Hematopoietic multipotent progenitor cell treated with erythropoietin and hydrocortisone succinate and interleukin-3 and kit ligand, for 8 days (in vitro differentiated cells): ENCODE measurements at places on chromosomes 2 and 18.
A peak's percentile ranks its signal among the peaks of the same experiment; 100 is the strongest.

- no peak for DNase-seq
These were observed 114.6 kb downstream of the TLK1 start for GRCh38 chr2:171046048-171046560.

- no peak for DNase-seq
These were observed 63.8 kb downstream of the SOWAHC start for GRCh38 chr2:109677835-109678580.

GRCh38 chr2:173355866-173356508 is 1.3 kb downstream of the CDCA7 start:
- no peak for DNase-seq

- DNase-seq = no peak
These were observed 6.6 kb upstream of the CDH2 start for GRCh38 chr18:28183418-28184078.

DNA sequence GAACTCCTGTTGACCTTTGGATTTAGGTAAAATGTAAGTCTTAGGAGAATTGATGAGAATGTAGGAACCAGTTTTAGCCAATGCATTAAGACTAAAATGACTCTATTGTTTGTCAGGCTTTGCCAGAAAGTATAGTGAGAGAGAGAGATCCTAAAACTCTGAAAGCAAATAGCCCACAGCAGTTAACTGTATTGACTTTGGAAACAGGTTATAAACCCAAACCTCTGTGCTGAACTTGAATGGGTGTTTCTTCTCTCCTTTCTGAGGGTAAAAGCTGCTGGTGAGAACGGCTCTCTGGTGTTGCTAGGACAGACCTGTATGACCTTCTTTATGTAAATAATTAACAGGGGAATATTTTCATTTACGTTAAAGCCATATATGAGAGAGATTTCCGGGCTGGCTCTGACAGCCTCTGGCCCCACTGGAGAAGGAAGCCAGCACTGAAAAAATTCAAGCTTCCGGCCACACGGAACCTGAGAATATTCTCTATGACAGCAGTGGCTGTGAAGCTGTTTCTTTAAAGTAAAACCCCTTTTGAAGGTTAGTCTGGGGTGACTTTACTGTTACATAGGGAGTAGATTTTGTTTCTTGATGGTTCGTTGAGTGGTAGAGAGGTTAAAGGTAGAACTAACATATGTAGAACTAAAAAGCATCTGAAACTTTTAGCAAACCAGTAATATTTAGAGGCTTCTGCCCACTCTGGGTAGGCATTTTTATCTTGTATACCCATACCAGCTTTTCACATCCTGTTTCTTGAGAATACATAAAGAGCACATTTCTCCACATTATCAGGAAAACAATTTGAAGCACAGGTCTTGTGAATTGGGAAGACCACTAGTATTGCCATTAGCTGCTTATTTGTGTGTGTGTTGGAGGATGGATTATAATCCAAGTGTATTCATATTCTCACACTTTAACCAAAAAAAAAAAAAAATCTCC is 123.8 kb downstream of the SPTBN1 start:
- no peak for DNase-seq

DNA sequence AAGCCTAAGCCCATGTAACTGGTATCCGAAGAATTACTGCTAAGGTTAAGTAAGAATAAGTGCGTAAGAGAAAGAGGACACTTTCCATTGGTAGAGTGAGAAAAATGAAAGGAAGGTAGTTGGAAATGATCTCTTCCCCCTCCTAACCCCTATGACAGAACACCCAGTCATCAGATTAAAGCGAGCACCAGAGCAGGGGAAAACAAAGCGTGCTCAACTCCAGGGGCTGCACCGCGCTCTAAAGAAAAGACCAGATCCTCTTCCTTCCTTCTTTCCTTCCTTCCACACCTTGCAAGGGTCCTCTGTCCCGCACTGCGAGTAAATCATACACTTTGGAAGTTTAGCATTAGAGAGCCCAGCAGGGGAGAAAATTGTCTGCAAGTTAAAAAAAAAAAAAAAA is 971 bp upstream of the CDH7 start:
- no peak for DNase-seq

- DNase-seq = no peak
These were observed 475.6 kb upstream of the ZEB2 start for GRCh38 chr2:144995482-144995881.

GRCh38 chr2:227503433-227504406 is 31.8 kb downstream of the AGFG1 start:
- peak; percentile 35 for DNase-seq

DNA sequence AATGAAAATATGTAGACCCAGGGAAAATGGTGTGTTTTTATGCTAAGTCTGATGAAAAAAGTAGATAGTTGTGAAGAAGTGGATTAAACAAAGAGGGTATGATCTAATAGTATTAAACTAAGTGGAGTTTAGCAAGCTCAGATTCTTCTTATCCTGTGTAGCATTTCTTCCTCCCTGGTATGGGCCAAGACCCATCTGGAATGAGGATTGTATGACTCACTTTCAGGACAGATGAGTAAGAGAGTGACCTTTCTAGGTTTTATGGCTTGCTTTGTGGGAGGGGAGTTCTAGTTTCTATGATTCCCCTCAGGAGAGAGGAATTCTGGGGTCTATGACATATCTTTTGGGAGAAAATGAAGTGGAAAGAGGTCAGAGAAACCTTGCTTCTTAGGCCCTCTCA is 550.1 kb downstream of the SPAG16 start:
- no peak for DNase-seq

DNA sequence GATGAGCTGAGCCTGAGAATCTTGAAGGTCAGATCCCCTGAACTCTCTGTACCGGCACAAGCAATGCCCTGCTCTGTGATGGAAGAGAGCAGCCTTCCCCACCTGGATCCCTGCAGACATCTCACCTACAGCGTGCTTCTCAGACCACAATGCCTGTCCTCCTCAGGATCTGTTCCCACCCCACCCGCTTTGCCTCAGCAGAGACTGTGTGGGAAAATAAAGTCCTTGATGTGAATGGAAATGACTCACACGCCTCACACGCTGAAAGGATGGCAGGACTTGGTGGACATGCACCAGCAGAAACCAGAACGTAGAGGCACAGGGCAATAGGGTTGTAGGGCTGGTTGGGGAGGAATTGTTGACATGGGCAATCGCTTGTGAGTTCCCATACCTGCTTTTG is 117.9 kb upstream of the POU3F3 start:
- no peak for DNase-seq

DNA sequence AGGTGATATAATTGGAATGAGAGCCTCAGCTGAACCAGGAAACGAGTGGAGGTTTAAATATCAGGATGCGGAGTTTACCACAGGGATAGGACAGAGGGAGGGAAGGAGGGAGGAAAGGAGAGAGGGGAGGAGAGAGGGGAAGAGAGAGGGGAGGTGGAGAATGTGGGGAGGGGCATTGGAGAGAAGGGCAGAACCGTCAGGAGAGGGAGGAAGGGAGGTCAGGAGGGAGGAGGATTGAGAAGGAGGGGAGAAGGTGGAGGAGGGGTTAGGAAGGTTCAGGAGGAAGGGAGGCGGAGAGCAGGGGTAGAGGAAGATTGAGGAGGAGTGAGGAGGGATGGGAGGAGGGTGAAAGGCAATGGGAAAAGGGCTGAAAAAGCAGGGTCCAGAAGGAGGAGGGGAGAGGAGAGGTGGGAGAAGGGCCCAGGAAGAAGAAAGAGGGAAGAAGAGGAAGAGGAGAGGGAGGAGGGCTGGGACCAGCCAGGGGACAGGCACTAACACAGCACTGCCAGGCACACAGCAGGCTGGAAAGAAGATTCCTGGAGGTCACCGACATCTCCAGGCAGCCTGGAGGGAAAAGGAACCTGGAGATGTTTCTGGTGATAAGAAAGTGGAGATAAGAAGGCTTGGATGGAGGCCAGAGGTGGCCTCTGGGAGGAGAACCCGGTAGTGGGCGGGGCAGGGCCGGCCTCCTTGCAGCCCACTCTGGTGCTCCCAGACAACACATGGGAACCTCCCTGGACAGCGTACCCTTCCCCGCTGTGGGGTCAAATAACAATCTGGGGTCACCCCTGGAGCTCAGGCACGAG is 176.7 kb upstream of the SMAD2 start:
- DNase-seq = no peak

- no peak for DNase-seq
These were observed 114.6 kb upstream of the CD302 start for GRCh38 chr2:159912580-159912979.

- DNase-seq = no peak
These were observed 116.0 kb downstream of the ALPK2 start for GRCh38 chr18:58512648-58513588.

DNA sequence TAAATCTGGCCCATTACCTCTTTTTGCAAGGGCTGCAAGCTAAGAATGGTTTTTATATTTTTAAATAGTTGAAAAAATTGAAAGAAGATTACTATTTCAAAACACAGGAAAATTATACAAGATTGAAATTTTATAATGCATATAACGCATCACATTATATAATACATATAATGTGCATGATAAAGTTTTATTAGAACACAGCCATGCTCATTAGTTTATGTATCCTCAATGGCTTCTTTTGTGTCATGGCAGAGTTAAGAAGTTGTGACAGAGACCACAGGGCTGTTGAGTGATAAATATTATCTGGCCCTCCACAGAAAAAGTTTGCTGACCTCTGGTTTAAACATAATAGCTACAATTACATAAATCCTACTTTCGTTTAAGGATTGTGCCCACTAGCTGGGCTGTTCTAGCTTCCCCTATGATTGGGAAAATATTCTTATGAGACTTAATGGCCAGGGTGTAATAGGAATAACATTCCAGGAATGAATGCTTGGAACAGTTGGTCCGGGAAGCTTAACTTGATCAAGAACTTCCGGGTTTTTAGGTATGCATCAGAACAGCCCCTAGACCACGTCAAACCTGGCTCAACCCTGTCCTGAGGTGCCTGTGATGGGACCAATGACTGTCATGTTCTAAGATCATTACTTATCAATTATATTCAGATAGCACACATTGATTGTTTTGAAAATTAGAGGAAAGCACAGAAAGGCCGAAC is 98.7 kb upstream of the LPIN2 start:
- no peak for DNase-seq

GRCh38 chr2:239154971-239155805 is 245.6 kb downstream of the HDAC4 start:
- no peak for DNase-seq

GRCh38 chr2:145598434-145598833 is 1078.5 kb upstream of the ZEB2 start:
- no peak for DNase-seq

GRCh38 chr2:20676353-20677215 is 9.6 kb downstream of the GDF7 start:
- DNase-seq = no peak

DNA sequence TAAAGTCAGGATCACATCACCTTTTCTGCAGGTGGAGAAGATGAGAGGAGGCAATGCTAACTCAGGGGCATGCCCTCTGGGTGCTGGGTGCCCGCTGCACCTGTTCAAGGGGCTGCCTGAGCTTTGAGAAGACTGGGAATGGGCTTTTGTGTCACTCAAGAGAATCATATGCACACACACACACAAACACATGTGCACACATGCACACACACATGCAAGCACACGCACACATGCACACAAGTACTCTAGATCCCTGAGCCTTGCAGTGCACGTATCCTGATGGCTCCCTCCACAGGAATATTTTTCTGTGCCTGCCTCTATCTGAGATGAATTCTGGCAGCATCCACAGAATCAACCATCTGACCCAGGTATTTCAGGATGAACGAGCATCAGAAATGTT is 110.0 kb upstream of the TEX51 start:
- no peak for DNase-seq

- no peak for DNase-seq
These were observed 417.4 kb downstream of the TSN start for GRCh38 chr2:122172812-122173211.

- DNase-seq = no peak
These were observed 159.8 kb downstream of the GALNT3 start for GRCh38 chr2:165634282-165634681.

- peak; percentile 15 for DNase-seq
These were observed 68.6 kb downstream of the APLF start for GRCh38 chr2:68536000-68536399.

- DNase-seq = peak; percentile 46
These were observed 256.5 kb downstream of the TPGS2 start for GRCh38 chr18:36572135-36572856.

DNA sequence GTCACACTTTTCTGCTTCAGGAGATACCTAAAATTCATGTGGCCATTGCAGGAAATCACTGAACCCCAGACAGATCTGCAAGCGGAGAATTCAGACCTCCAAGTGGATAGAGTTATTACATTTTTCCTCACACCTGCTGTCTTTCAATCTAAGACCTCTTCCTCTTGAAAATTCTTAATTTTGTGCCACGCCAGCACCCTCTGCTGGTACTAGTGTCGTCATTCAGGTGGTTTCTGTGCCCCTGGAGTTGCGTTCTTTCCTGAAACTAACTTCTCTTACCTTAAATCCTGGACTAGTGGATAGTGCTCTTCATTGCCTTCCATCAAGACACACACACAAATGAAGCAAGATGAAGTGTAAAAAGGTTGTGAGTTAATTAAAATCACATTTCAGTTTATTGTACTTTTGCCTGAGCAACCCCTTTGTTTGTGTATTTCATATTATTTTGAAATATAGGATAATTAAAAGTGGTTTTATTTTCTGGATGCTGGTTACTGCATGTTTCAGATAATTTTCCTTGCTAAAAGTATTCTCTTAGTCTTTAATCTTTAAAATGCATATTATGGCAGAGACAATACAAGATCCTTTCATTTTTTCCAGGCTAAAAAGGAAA is 1.6 kb upstream of the DNER start:
- DNase-seq = peak; percentile 53

DNA sequence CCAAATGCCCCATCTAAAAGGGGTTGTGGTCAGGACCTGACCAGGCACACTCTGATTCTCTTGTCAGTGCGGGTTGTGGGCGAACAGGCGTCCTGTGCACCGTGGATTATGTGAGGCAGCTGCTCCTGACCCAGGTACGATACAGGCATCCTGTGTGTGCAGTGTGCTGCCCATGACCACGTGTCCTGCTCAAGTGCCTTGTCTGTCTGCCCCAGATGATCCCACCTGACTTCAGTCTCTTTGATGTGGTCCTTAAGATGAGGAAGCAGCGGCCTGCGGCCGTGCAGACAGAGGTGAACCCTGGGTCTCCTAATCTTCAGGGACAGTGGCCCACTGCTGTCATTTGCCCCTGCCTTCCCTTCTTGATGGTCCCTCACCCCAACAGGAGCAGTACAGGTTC is 14.6 kb downstream of the PTPN18 start:
- DNase-seq = no peak

DNA sequence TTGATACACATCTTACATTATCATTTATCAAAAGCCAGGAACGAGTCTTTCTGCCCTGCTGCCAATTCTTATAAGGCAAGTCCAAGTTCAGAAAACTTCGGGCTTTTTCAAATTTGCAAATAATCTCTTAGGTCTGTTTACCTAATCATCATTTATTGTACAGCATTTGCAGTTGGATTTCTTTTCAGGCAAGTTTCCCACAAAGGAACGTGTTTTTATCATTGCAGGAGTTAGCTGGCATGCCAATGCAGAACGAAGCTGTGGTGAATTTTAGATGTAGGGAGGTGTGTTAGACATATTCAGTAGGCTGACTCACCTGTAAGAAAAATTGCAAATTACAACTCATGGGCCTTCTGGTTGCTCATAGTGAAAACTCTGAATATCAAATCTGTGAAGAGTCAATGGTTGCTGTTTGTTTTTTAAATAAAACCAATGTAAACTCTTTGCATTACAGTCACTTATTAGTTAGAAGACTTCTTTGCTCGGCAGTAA is 209.6 kb downstream of the SRBD1 start:
- no peak for DNase-seq

- peak; percentile 76 for DNase-seq
These were observed 37.5 kb downstream of the CMPK2 start for GRCh38 chr2:6828299-6828584.

GRCh38 chr18:8766559-8767293 is 61.4 kb downstream of the MTCL1 start:
- peak; percentile 7 for DNase-seq

- DNase-seq = no peak
These were observed 28.6 kb downstream of the HS1BP3 start for GRCh38 chr2:20622296-20622686.
